ENCODE measurements at places on chromosomes 5 and 9.

GRCh38 chr9:119368681-119369581, at the start of gene BRINP1:
TSS of gene BRINP1 (minus strand) at chr9:119369435. CDS start at chr9:119313355, 56,080 bp downstream.
- peak; percentile 89 for DNase-seq

- DNase-seq: peak; percentile 61
Measured at GRCh38 chr9:128927731-128928411, 7.1 kb downstream of the PHYHD1 start.

DNA sequence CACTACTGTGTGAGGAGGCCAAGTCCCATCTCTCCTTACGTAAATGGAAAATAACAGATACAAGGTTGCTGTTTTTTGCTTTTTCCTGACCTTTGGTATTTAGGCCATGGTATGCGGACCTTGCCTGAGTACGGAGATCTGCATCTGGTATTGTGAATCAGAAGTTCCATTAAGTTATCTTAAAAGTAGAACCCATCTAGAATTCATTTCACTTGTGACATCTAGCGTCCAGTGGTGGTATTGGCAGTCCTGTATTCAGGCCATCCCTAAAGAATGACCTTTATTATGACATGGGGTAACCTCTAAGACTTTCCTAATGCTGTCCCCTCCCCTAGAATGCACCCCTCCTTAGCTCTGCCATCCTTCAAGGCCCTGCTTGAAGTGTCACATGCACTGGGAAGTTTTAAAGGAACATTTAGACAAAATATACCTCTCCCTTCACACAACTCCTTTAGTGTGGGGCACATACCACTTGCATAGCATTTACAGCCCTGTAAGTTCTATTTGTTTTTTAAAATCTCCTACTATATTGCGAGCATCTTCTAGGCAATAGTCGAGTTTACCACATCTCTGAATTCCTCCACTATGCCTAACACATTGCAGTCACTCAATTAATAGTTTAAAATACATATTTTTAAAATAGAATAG, 1.9 kb upstream of the SPDL1 start:
- no peak for DNase-seq

DNA sequence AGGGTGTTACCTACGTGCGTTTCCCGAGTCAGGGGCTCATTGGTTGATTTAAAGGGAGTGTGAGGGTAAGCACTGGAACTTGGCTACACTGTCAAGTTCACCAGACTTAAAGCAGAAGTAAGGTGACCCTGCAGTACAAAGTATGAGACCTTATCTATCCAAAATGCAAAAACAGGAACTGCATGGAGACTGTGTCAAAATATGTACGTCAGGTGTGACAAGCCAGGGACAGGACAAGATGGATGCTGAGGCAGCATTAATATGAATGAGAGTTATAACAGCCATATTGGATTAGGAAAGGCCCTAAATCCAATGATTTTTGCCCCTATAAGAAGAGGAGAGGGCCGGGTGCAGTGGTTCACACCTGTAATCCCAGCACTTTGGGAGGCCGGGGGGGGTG, 15.4 kb upstream of the SUSD3 start:
- DNase-seq: no peak

GRCh38 chr5:120457839-120458507, 6.1 kb upstream of the PRR16 start:
- DNase-seq: peak; percentile 43

DNA sequence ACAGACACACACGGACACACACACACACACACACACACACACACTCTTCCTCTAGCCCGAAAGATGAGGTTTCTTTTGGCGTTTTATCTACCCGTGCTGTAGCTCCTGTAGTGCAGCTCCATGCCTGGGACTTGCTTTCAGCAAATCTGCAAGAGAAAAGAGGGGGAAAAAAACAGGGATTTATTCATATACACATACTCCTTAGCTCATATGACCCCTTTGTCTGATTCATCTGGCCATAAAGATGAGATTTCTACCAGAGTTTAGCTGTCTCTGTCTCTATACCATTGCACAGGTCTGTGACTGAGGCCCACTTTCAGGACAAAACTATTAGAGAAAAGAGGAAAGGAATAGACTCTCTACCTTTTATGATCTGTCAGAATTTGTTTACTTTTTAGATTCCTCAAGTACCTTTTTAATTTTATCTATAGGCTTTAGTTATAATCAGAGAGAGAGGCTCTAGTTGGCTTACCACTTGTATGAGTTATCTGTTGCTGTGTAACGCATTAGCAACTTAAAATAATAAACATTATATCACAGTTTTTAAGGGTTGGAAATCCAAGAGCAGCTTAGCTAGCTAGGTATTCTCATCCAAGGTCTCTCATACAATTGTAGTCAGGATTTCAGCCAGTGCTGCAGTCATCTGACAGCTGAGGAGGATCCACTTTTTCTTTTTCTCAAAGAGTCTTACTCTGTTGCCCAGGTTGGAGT, 14.7 kb downstream of the SNX2 start:
- DNase-seq: no peak

GRCh38 chr5:77770293-77771005, 5.7 kb downstream of the TBCA start:
- no peak for DNase-seq

- DNase-seq: no peak
Measured at GRCh38 chr9:11992866-11993265, 700.3 kb upstream of the TYRP1 start.

GRCh38 chr5:96067251-96067650, 105.6 kb upstream of the ELL2 start:
- no peak for DNase-seq

DNA sequence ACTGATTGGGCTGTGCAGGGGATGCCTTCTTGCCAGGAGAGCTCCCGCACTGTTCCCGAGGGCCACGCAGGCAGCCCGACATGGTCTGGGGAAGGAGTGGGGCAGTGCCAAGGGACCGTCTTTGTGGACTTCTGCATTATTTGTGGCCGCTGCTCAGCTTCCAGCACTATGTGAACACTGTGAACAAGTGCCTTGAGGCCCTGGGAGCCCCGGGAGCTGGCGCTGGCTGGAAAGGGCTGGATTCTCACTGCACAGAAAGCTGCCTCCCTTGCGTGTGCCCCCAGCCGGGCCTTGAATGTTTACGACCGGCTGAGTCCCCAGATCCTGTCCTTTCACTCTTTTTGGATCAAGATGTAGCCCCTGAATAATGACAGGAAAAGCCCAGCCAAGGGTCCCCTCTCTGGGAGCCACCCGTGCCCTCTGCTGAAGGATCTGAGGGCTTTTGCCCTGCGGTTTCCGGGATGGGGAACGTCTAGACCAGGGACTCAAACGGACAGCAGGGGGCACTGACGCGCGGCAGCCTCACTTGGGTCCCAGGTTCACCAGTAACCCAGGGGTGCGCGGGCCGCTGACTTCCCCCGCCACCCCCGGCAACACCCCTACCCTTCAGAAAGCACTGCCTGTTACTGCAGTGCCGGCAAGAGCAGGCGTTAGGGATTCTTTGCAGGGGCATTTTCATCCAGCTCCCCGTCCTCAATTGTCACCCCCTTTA, 98.9 kb upstream of the FCN2 start:
- no peak for DNase-seq

DNA sequence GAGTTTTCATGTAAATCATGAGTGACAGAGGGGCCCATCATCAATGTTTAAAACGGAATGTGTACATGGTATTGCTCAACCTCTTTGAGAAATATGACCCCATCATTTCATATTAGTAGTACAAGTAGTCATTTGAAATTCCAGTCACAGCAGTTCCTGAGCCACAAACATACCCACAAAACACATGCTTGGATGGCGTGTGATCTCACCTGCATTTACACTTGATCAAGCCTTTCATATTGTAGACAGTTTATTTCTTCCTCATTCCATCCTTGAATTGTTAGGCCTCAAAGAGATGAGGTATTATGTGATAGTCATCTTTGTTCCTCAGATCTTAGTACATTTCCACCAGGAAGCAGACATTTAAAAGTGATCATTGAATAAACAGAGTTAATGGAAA, 96.8 kb upstream of the TAS2R1 start:
- no peak for DNase-seq

DNA sequence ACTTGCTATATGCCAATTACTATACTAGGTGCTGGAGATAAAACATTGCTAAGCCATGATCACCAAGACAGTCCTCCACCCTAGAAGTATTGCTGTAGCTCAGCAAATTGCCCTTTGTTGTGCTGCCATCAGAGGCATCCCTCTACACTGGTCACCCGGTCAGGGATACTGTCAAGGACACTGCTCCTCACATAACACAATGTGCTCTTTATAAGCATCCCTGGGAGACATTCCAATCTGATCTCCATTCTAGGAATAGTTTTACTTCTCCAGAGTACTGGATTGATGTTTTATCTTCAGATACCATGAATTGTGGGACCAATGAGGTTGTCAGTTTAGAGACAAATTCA, 10.4 kb upstream of the DNAJA1 start:
- no peak for DNase-seq

GRCh38 chr9:21812946-21813568, 10.6 kb downstream of the MTAP start:
- peak; percentile 49 for DNase-seq

- no peak for DNase-seq
Measured at GRCh38 chr9:33162721-33163311, 4.3 kb downstream of the B4GALT1 start.

DNA sequence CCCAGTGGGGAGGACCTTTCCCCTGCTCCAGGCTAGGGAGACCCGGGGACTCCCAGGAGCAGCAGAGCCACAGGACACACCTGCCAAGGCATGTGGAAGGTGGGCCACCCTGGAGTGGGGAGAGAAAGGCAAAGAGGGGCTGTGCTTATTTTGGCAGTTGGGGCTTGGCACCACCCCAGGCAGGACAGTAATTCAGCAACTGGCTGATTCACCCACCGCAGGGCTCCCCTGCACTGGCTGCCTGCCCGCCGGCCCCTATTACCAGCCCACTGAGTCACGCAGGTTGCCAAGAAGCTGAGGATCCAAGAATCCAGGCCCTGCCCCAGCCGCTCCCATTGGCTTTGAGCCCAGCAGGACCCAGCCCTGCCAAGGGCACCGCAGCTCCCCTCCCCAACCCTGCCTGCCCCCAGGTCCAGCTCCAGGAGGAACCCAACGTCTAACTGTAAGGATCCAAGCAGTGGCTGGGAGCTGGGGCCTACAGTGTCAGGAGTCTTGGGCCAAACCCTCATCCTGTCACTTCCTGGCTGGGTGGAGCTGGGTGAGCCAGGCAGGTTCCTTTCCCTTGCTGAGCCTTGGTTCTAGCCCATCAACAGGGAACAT, 14.2 kb upstream of the RALGDS start:
- DNase-seq: no peak

DNA sequence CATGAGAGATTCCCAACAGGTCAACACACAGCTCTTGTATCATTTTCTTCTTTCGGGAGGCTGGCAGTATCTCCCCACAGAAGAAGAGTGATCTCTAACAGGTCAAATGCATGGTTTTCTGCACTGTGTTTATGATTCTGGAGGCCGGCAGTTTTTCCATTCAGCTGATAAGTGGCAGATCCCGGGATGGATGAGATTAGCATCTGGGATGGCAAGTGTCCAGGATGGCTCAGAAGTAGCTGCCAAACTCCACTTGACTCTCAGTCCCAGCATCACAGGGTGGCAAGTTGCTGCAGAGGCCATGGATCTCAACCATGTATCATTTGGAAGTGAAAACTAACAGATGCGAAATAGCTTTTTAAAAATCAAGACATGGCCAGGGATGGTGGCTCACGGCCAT, 97.8 kb upstream of the SLC44A1 start:
- DNase-seq: no peak

Measured in posterior cingulate gyrus (tissue), 11 donors.